ENCODE measurements at places on chromosomes 16 and 17.

GRCh38 chr17:3036800-3037199, 26.6 kb downstream of the OR1D5 start:
- DNase-seq = no peak

DNA sequence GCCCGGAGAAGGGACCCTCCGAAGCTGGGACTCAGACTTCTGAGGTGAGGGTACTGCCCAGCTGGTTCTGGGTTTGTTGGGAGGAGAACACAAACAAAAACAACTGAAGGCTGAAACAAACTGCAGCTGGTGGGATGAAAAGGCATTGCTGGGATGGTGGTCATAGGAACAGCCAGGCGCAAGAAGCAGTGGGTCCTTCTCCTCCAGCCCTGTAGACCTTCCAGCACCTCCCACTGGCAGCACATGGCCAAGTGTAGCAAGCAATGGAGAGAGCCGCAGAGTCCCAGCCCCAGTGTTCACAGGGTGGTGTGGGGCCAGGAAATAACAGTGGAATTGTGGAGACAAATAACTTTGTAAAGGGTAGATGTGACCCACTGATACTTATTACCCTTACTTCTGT, 48.7 kb upstream of the FOXJ1 start:
- DNase-seq = no peak

DNA sequence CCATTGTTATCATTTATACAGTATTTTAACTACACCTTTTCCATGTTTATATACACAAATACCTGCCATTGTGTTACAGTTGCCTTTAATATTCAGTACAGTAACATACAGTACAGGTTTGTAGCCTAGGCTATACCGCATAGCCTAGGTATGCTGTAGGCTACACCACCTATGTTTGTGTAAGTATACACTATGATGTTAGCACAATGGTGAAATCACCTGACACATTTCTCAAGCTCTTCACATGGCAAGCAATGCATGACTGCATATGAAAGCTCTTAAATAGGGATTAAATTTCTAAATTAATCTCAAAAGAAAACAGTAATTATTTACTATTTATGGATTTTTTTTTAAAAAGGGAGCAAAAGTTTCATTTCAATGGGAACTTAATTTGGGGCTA, 12.0 kb downstream of the LRRC37B start:
- DNase-seq = no peak

DNA sequence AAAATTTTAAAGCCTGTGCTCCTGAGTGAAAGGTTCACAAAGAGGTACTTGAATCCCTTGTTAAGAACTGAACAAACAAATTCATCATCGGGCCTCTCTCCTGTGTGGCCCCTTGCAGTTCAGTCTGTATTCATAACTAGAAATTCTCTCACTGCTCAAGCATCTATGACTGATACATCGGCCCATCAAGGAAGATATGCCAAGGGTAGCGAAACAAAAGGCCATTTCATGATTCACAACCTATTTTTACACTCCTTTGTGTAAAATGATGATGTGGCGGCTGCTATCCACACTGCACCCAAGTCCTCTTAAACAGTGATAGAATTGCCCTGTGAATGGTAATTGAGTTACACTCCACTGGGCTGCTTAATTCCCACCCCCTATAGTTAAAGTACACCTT, 204.6 kb downstream of the STX8 start:
- DNase-seq = no peak

DNA sequence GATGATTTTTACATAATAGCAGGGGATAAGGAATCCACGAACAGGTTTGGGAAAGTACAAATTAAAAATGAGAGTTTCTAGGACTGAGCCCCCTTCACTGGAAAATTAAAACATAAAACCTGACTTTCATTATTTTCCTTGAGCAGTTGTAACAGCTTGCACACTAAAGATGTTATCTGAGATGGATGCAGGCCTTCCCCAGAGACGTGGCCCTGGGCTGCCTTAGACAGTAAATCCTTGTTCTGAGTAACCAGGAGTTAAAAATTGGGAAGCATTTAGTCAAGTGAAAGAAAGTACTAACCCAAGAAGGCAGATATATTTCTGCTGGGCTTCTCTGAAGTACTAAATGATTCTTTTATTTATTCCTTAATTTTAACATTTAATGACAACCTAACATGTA, 432.2 kb upstream of the KIF2B start:
- DNase-seq = no peak

DNA sequence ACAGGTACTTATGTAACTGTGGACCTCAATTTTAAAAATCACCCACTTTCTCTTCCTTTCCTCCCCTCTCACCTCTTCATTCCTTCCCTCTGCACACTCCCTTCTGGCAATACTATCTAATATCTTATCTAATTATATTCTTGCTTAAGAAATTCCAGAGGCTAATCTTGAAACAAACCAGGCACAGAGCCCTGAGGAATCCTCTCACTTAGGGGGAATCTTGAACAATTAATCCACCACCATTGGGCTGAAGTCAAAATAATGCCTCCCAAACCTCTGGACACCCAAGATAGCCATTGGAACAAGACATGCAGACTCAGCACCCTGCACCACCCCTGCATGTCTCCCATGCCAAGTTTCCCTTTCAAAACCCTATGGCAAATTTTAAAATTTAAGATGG, 1.0 kb upstream of the KRTAP4-6 start:
- no peak for DNase-seq

DNA sequence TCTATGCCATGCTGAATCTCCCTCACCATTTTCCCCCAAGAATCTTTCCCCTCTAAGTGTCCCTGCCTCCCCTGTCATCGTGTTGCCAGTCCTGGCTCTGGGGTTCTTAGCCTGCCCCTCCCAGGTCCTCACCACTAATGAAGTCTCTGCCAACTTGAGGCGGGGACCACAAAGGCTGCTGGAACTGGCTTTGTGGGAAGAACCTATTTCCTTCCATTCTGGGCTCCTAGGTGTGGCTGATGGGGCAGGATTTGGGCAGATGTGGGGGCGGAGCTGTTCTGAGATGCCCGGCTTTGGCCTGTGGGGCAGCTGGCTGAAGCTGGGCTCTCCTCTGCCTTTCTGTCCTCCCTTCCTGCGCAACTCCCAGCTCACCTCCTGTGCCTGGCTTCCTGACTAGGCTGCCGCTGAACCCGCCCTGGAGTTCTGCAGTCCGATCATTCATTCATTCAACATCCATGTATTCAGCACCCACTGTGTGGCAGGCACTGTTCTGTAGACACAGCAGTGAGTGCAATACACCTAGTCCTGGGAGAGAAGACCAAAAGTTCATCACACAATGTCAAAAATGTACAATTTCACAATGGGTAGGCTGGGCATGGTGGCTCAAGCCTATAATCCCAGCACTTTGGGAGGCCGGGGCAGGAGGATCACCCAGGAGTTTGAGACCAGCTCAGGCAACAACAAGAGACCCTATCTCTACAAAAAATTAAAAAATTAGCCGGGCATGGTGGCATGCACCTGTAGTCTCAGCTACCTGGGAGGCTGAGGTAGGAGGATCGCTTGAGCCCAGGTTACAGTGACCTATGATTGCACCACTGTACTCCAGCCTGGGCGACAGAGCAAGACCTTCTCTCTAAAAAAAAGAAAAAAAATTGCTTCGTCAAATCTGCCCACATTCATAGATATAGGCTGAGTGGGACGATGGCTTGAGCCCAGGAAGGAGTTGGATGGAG, 1.9 kb upstream of the SNN start:
- DNase-seq = no peak

- no peak for DNase-seq
These were observed 5.8 kb downstream of the NEUROD2 start for GRCh38 chr17:39601758-39602532.

GRCh38 chr16:77594799-77595596, 127.3 kb upstream of the NUDT7 start:
- no peak for DNase-seq

- no peak for DNase-seq
These were observed 704.1 kb downstream of the CDH11 start for GRCh38 chr16:64417711-64418227.

DNA sequence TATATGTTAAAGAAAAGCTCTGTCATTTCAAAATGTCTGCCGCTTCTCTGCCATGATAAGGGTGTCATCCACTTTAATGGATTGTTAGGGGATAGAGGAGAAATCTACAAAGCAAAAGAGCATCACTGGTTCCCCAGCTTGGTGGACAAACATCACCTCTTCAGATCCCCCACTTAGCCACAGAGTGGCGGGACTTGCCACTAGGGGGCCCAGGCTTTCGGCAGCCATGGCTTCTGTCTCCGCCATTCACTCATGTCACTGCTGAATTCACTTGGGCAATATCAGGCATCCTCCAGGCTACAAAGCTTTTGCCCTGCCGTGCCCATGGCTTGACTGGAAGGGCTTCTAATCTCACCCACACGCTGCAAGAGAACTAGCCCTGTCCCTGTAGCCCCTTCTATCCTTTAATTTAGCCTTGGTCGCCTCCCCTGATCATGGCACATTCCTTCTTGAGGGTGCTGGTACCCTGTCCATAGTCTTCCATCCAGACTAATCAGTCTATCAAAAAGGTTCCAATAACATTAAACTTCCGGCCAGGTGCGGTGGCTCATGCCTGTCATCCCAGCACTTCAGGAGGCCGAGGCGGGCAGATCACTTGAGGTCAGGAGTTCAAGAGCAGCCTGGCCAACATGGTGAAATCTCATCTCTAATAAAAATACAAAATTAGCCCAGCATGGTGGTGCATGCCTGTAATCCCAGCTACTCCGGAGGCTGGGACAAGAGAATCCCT, 34.7 kb downstream of the SBK1 start:
- peak; percentile 27 for DNase-seq

- no peak for DNase-seq
These were observed 650 bp downstream of the KIAA0753 start for GRCh38 chr17:6639586-6640535.

DNA sequence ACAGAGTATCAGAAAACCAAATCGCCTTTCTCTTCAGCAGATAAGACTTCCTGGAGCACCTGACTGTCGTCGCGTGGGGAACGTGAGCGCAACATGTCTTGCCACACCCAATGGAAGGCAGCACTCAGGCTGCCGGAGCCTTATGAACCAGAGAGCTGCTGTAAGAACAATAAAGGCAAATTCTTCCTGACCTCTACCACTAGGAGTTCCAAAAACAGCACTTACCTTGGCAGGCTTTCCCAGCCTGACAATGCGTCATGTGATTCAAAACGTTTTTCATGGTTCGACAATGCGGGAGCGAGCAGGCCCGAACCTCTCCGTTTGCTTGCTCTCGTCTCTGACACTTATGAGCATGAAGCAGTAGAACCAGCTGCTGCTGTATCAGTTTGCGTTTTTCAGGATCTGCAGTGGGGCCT, 75.8 kb upstream of the TRAP1 start:
- no peak for DNase-seq

GRCh38 chr17:78815696-78816095, 24.9 kb downstream of the USP36 start:
- no peak for DNase-seq

GRCh38 chr17:71677439-71677838, 443.4 kb upstream of the SOX9 start:
- DNase-seq = no peak

DNA sequence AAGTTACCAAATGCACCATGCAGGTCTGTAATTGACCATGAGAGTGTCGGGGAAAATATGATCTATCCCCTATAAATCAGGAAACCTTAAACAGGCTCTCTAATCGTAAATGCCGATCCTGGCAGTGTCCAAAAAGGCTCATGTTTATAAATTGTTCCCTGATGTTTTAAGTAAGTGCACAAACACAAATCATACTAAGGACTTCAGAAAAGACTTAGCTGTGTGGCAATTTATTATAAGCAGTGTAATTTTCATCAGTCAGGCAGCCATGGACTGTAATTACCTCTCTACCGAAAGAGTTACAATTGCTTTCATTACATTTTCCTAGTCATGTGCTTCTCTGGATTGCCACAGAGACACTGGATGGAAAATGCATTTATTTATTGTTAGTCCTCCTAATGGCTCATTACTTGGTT, 73.4 kb upstream of the COX10 start:
- DNase-seq = no peak

GRCh38 chr16:12024429-12024828, 47.9 kb downstream of the SNX29 start:
- no peak for DNase-seq

DNA sequence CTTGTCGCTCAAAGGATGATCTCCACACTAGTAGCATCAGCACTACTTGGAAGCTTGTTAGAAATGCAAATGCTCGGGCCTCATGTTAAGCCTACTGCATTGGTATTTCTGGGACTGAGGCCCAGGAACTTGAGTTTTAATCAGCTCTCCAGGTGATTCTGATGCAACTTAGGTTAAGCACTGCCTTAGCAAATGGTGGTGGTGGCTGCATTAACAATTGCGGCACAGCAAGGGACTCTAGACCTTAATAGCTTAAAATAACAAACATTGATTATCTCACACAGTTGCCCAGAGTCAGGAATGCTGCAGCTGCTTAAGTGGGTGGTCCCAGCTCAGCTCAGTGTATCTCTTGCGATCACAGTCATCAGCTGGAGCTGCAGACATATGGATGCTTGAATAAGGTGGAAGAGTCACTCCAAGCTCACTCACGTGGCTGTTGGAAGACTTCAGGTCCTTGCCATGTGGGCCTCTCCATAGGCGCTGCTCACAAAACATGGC, 25.8 kb downstream of the HS3ST3A1 start:
- no peak for DNase-seq

DNA sequence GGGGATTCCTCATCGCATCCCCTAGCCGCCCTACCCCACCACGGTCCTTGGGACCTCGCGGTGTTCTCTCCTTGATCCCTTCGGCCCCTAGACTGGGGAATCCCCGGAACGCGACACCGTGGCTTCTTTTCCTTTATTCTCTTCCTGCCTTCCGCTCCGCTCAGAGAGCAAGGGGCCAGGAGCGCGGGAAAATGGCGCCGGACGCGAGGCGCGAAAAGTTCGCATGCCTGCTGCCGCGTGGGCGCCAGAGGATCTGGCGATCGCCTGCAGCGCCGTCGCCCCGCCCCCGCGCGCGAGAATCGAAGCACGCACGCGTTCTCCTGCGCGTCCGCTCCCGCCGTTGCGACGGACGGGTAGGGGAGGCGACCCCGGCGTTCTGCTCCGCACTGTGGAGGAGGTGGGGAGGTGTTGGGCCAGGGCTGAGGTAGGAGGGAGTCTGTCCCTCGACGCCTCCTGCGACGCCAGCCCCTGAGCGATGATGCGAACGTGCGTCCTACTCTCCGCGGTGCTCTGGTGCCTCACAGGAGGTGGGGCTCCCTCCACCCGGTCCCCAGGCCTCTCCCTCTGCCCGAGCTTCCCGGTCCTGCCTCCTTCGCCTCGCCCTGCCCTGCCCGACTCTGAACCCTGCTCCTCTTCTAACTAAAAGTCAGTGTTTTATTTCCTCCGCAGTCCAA, at the start of gene ZPBP2:
TSS of gene ZPBP2 (plus strand) at position 323 of the 674 bp plus-strand sequence. CDS start at position 476, 153 bp downstream.
- peak; percentile 52 for DNase-seq

DNA sequence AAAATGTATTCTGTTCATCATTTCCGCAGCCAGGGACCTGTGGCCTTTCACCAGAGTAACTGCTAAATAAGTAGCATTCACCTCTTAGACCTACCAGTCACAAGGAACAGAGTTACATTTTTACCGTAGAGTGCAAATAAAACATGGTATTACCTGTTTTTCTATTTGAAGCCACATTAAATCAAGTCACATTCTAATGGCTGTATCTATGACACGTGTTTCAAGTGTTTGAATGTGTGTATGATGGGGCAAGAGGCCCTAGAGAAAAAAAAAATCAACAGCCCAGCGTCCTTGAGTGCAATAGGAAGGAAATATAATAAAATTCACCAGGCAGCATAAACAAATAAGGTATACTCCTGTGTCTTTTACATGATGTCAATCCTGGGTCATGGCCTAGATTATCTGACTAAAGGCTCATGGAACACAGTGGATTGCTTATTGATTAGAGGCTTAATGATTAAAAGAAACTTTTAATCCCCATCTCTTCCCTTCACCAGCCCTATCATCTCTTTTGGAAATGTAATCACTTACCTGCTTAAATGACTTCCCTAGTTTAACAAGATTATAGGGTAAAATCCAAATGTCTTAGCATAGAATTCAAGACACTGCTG, 168.7 kb upstream of the CDH5 start:
- no peak for DNase-seq

GRCh38 chr16:68356249-68356918, 45.6 kb downstream of the PRMT7 start:
- peak; percentile 24 for DNase-seq

All from stimulated activated CD4-positive, alpha-beta T cell treated with anti-CD3 and anti-CD28 coated beads, Interleukin-15, amount 100 ng/mL, for 1 hour (primary cell).